NB4 (cell line): ENCODE measurements at places on chromosomes 3 and 15.

GRCh38 chr15:34808016-34808415 is 12.7 kb upstream of the ACTC1 start:
- DNase-seq = no peak

DNA sequence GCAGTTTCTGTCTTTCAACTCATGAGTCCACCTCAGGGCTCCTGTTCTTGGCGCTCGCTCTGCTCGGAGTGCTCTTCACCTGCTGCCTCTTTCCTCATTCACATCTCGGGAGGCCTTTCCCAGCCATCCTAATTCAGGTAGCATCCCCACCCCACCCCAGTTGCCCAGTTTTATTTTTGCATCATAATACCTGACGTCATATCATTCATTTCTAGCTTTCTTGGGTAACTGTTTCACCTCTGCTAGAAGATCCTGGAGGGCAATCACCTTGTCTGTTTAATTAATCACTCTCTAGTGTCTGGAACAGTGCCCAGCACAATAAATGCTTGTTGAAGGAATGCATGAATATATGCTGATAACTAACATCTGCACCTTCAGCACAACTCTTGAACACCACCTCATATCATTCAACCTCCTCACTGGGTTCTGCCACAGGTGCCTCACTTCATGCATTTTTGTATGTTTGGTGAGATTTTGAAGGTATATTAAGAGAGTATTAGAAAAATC is 7.6 kb downstream of the NUSAP1 start:
- DNase-seq = no peak

DNA sequence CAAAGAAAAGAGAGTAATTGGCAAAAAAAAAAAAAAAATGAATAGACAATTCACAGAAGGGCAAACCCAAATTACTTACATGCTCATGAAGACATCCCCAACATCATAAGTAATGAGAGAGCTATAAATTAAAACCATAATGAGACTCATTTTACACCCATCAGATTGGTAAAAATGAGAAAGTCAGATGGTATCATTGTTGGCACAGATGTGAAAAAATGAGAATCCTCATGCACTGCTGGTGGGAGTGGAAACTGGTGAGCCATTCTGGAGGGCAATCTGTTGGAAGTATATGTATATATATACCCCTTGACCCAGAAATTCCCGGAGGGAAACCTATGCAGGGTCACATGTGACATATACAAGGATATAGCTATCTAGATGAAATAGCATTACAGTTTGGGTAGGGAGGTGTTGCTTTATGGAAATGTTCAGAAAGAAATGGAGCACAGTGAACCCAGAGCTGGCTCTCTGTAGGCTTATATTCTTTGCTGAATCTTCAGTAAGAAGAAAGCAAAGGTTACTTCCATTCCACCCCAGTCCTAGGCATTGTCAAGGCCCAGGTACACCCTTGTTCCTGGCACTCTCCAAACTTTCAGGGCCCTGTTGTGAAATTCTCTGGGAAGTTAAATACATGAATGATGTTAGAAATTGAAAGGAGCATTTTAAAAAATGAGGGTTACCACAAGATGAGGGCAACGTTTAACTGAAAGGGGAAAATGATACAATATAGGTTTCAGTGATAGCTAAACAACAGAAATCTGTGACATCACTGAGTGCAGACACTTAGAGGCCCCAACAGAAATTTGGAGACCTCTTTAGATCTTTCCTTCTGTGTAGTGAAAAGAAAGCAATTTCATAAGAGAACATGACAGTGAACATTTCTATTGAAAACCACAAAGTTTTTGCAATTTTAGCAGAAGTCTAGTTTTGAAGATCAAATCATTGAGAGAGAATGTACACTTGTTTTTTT is 132.7 kb upstream of the TPRG1 start:
- DNase-seq = no peak

DNA sequence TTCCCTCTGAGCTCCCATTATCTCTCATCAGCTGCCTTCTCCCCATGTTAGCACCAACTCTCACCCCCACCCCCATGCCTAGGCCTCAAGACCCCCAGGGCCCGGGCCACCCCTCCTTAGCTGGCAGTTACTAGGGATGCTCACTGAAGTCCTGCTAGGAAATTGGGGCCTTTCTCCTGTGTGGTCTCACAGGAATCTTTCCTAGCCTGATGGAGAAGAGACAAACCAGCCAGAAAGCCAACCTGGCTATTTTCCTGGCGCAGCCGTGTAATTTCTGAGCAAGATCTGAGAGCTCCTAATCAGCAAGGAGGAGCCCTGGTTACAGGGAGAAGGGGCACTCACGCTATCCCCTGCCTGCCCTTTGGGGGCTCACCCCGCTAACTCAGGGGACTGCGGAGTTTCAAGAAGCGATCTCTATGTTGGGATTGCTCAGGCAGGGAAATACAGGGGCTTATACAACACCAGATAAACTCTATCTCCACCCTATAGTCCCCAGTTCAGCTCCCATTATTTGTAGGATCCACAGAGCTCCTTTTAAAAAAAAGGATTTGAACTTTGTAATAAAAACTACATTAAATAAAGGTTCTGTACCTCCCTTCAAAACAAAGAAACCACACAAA is 25.2 kb downstream of the NR2F2 start:
- no peak for DNase-seq

DNA sequence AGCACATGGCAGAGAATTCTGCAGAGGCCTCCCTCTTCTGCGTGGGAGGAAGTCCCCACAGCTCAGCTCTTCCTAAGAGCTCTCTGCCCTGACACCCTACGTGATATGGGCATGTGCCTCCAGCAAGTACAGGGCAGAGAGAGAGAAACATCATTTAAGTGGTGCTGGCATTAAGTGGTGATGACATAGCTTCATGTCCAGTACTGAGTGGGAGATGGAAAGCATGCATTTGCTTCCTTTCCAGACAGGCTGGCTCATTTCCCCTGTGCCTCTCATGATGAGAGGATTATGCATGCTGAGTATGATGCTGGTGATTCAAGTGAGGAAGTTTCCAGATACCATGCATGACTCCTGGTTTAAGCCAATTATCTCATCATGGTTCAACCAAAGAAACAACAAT is 26.9 kb downstream of the BFSP2 start:
- DNase-seq = peak; percentile 35

GRCh38 chr15:71669688-71670087 is 140.7 kb upstream of the NR2E3 start:
- no peak for DNase-seq

DNA sequence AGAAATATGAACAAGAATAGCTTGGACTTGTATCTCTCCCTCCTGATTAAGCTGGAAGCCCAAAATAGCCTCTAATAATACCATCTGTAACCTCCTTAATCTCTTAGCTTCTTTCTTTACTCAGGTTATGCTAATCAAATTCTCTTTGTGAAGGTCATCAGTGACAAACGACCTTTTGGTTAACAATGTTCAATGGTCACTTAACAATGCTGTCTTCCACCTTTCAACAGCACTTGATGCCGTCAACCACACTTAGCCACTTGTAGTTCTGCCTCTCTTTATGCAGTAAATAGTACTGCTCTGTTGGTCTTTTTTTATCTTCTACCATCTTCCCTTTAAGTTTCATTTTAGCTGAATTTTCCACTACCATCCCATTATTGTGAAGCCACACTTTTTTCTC is 476.6 kb upstream of the TGFBR2 start:
- DNase-seq = no peak
